Urinary bladder (tissue), 4 donors: ENCODE measurements at places on chromosomes 2 and 18. TPM values are rescaled to one million over a fixed set of nuclear protein-coding genes. Genes with fewer than 3 reads are reported as not detected.

The ANKRD62 gene
- total RNA-seq, result 0.11 TPM

The DPY30 gene
- total RNA-seq, result 59.8 TPM

The RIT2 gene
- total RNA-seq, result 0.48 TPM

The SH3RF3 gene
- 3.6 TPM for total RNA-seq

The PLEK gene
- total RNA-seq, result 12.4 TPM

The CXCR2 gene
- total RNA-seq, result 0.48 TPM

DNA sequence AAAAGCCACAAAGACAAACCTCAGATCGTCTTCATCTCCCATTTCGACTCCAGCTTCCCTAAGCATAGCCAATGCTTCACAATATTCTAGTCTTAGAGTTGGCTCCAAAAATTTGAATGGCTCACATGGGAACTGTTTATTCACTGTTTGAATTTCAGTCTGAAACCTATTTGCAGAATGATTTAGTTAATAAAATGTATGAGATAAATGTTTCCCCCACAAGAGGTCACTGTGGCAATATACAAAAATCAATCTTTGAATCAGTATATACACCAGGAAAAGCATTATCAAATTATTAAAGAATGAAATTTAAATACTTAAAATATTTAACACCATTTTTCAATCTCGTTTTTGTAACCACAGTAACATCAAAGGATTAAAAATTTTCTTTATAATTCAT lies 40.0 kb upstream of the MCM6 start:
- DNase-seq, result peak; percentile 40

- DNase-seq, result no peak
Measured at GRCh38 chr2:54347622-54348021, 91.6 kb upstream of the TSPYL6 start.

GRCh38 chr2:208570851-208571763 lies 164.5 kb downstream of the PTH2R start:
- no peak for DNase-seq

DNA sequence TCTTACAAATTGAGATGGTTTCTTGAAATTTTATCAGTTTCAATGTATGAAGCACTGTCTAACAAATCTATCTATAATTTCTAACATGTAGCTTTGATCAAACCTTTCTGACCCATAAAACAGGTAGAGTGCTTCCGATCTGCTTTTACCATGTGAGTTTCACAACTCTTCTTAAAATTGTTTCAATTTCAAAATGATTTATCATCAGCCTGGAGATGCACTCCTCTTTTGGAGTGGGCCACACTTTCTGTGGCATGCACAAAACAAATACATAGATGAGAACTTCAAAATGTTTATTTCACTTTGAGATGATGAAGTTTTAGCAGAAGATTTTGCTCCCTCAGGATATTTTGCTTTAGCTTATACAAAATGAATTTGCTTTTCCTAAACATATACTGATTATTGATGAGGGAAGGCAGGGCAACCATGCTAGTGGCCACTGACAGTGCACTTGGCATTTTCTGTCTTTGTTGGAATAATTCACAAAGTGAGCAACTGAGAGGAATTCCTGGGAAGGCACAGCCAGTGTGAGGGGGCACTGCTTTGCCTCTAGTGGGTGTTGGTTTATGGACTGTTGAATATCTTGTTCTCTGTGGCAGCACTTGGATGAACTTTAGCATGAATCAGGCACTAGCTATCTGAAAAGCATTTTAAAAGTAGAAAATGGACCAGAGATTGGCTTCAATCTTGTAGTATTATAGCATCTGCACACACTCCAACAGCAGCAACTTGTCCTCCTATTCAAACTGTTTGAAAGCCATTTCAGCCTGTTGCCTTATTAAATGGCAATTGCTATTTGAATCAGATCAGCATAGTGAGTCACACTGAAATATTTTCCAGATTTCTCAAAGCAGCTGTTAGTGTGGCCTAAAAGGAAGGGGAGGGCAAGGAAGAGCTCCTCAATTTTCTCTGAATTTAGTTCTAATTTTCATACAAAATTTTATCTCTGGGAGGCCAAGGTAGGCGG lies 193.2 kb downstream of the CCDC85A start:
- no peak for DNase-seq

DNA sequence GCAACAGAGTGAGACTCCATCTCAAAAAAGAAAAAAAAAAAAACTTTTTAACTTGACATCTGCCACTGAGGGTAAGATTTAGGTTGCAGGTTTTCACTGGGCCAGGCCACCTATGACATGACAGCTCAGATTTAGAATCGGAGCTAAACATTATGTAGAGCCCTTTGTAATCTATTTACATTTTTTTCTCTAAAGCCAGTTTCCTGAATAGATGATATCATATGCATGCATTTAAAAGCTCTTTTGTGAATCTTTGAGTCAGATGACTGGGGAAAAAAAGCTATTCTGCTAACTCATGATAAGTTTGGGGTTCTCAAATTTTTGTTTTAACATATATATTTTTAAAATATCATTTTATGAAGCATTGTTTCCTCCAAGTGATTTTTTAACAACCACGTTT lies 21.3 kb downstream of the PRKAG3 start:
- no peak for DNase-seq

DNA sequence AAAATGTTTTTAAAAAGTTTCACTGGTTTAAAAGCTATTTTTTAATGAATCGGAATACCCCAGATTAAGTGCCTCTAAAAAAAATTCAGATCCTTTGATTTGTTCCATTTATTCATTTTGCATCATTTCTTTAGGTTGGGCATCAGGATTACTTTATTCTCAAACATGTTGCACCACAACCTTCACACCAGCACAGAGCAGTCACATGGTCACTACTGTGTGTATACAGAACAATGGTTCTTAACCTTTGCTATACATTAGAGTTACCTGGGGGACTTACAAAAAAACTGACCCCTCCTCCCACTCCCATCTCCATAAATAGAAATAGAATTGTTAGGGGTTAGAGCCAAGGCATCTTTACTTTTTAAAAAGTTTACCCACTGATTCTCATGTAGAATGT lies 218.2 kb downstream of the AGPS start:
- DNase-seq, result no peak

- DNase-seq, result peak; percentile 43
Measured at GRCh38 chr18:11154368-11154989, 5.1 kb upstream of the PIEZO2 start.

- no peak for DNase-seq
Measured at GRCh38 chr18:6370410-6370809, 44.3 kb downstream of the L3MBTL4 start.

GRCh38 chr2:60633615-60634014 lies 80.2 kb upstream of the BCL11A start:
- no peak for DNase-seq

DNA sequence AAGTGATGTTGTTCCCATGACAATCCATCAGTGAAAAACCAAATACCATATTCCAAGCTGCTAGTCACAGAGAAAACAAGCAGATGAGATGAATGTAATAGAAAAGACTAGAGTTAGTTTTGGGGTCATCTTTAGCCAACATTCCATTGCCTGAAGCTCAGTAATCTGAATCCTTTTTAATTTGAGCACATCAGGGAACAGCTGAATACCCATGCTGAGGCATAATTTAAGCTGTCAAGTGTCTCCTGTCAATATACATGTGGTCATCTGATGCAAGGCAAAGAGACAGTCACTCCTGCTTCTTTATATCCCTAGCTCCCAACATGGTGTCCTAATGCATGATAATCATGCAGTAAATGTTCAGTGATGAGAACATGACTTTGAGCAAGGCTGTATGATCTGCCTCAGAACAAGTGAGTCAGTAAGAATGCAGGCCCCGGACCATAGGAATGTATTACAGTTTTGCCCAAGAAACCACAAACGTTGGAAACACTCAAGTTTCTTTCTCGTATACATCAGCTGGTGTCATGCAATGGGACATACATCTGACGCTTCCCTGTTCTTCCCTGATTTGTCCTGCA lies 48.0 kb downstream of the CDK15 start:
- no peak for DNase-seq

DNA sequence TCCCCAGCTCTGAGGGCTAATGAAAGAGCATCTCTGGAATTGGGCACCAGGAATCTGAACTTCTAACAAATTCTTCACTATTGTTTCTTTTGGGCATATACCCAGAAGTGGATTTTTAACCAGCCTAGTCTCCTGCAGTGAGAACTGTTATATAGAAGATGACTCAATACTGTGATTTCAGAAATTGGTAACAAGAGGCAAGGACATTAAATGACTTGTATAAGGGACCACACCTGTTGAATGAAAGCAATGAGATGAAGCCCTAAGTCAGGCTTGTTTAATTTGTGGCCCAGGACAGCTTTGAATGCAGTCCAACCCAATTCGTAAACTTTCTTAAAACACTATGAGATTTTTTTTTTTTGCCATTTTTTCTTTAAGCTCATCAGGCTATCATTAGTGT lies 57.9 kb downstream of the EPC2 start:
- no peak for DNase-seq

- DNase-seq, result no peak
Measured at GRCh38 chr2:134283661-134284060, 29.8 kb downstream of the MGAT5 start.

DNA sequence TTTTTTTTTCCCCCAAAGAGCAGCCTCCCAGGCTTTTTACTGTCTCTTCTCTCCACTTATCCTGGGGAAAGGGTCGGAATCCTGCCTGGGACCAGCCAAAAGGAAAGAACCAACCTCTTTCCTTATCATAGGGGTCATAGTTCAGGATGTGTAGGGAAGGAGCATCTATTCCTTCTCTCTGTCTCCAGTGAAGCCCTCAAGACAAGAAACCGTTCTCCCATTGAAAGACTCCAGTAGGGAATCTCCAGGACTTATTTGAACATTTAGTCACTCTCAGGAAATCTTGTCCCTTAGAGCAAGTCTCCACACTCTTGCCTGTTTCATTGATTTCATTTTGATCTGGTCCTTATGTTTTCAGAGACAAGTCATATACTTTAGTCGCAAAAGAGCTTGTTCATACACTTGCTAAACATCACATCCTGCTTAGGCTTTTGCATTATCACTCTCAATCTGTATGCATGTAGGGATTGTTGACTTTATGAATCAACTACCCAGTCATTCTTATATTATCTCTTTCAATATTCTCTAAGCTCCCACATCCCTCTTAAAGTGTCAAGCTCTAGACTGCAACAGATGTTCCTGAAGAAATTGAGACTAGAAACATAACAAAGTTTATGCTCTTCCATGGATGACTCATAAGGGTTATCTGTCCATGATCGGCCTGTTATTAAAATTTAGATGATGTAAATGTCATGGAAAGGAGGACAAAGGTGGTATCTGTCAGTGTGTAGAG lies 116.2 kb upstream of the ST6GAL2 start:
- DNase-seq, result no peak

DNA sequence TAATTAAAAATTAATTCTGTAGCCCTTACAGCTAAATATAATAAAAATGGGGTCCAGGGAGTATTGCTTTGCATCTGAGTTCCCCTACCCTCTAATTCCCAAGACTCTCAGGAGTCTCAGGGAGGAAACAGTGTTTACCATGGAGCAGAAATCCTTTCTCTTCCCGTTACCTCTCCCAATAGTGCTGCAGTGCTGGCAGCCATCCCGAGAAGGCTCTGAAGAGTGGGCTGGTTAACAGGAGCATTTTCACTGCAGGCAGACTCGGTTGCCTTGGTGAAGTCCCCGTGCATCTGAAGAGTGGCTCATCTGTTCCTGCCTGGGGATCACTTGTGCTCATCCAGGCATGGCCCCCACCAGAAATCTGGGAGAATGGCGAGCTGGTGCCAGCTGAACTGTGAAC lies 41.8 kb upstream of the TMEM178A start:
- DNase-seq, result no peak

GRCh38 chr2:15973481-15974401 lies 33.4 kb downstream of the MYCN start:
- no peak for DNase-seq

DNA sequence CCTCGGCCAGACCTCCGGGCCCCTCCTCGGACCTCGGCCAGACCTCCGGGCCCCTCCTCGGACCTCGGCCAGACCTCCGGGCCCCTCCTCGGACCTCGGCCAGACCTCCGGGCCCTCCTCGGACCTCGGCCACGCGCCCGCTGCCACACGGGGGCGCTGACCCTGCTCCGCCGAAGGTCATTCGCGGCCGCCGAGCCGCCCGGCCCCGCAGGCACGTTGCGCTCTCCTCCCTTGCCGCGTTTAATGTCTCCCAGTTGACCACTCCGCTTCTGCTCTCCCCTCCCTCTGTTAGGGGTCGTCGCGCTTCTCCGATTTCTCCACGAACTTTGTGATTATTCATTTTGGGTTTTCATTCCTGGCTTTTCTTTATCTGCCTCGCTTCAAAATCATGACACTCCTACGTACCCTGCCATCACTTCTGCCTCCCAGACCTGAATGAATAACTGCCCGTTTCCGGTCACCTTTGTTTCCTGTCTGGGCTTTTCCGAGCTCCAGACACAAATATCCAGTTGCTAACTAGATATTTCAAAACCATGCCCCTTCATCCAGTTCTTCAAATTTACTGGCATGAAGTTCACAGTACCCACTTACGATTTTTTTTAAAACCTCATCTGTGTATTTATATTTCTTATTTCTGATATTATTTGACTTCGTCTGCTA lies 14.8 kb upstream of the COLEC12 start:
- DNase-seq, result no peak

GRCh38 chr2:41597680-41598079 lies 450.1 kb upstream of the PKDCC start:
- no peak for DNase-seq

DNA sequence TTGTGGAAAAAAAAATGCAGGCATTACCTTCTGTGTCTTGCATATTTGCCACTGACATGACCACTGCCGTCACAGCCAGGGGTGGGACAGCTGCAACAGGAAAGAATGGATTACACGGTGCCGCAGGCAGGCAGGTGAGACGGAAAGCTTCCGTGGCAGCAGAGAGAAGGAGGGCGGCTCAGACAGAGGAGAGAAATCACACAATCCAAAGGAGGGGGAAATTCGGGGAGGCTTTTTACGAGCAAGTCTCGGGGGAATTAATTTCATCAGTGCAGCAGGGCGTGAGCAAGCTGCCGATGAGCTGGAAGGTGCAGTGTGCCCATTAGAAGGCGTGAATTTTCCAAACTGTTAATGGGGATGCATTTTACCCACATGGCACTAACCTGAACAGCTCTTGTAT lies 234.8 kb upstream of the PXDN start:
- no peak for DNase-seq

- DNase-seq, result no peak
Measured at GRCh38 chr2:54750040-54750439, 26.6 kb downstream of the EML6 start.

- DNase-seq, result no peak
Measured at GRCh38 chr2:214376618-214377285, 34.1 kb upstream of the VWC2L start.

- no peak for DNase-seq
Measured at GRCh38 chr2:109000738-109001137, 11.7 kb upstream of the EDAR start.

- DNase-seq, result no peak
Measured at GRCh38 chr2:217409949-217410680, 550.3 kb upstream of the TNP1 start.
